ENCODE measurements at places on chromosomes 11 and 22.

DNA sequence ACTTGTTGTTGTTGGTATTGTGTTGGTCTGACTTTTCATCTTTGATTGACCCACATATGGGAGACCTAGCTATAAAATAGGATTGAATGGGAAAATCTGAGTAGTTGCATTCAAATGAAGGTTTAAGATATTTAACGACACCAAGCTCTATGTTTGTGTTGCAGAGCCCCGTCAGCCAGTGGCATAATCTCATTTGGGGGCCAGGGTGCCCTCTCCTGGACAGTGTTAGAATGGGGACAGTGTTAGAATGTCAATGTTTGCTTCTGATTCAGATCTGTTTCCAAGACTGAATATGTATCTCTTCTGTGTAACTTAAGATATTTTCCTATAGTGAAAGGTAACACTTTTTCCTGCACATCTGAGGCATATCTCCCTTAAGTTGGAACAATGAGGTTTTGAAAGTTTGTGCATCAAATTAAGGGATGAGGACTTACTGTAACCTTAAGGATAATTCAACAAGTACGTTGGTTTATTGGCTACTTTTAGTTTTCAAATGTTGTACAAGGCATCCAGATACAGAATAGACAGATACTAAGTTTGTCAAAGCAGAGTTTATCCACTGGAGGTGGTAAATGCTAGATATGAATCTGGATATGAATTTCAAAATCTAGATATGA lies 5.3 kb upstream of the OR52M1 start:
- peak; percentile 33 for DNase-seq

- DNase-seq, result no peak
Observed at GRCh38 chr11:16831316-16832192, 93.1 kb downstream of the C11orf58 start.

DNA sequence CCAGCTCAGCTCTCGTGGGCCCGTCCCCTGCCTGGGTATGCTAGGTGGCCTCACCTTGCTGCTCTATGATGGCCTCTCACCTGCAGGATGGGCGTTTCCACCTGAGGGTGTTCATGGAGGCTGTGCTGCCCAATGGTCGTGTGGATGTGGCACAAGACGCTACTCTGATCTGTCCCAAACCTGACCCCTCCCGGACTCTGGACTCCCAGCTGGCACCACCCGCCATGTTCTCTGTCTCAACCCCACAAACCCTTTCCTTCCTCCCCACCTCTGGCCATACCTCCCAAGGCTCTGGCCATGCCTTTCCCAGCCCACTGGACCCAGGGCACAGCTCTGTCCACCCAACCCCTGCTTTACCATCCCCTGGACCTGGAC lies 2.1 kb downstream of the ZP1 start:
- no peak for DNase-seq

- no peak for DNase-seq
Observed at GRCh38 chr22:40583053-40583741, 53.3 kb downstream of the MRTFA start.

- no peak for DNase-seq
Observed at GRCh38 chr11:122724520-122724919, 69.0 kb downstream of the UBASH3B start.

DNA sequence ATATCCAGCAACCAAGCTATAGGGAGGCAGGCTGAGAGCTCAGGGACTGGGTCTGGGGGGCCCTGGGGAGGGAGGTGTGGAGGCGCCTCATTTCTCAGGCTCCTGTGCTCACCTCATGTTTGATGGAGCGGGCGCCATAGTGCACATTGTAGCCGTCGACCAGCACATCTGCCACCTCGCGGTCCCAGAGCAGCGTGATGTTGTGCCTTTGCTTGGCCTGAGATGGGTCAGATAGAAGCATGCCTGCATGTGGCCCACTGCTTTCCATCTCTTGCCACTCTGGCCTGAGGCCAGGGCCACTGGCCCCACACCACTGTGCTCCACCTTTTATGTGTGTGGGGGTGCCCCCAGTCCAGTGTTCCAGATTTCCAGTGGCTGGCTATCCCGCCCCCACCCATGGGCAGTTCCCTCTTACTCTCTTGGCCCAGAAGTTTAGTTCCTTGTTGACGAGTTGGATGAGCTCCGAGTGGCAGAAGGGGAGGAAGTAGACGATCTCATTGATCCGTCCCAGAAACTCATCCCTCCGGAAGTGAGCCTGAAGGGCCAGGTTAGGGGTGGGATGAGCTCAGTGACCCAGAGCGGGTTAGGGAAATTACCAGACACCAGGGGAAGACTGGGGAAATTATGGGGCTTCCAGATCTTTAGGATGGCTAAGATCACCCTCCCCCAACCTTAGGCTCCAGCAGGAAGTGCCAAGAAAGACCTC lies 50.1 kb upstream of the PHOX2A start:
- DNase-seq, result no peak

- DNase-seq, result no peak
Observed at GRCh38 chr22:27087051-27087450, 429.7 kb downstream of the MIAT start.

DNA sequence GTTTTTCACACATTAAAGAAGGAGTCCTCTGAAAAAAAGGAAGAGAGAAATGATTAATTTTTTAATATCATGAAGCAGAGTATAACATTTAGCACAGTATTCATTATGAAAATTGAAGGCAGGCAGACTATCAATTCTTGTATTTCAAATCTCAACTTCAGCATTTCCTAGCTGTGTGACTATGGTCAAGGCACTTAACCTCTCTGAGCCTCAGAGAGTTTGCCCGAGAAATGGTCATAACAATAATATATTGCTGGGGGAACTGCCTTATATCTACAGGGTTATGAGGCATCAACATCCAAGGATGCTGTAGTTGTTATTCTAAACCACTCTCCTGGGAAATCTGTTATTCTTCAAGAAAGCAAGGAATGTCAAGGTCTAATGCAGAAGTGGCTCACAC lies 1.1 kb downstream of the MS4A18 start:
- no peak for DNase-seq

DNA sequence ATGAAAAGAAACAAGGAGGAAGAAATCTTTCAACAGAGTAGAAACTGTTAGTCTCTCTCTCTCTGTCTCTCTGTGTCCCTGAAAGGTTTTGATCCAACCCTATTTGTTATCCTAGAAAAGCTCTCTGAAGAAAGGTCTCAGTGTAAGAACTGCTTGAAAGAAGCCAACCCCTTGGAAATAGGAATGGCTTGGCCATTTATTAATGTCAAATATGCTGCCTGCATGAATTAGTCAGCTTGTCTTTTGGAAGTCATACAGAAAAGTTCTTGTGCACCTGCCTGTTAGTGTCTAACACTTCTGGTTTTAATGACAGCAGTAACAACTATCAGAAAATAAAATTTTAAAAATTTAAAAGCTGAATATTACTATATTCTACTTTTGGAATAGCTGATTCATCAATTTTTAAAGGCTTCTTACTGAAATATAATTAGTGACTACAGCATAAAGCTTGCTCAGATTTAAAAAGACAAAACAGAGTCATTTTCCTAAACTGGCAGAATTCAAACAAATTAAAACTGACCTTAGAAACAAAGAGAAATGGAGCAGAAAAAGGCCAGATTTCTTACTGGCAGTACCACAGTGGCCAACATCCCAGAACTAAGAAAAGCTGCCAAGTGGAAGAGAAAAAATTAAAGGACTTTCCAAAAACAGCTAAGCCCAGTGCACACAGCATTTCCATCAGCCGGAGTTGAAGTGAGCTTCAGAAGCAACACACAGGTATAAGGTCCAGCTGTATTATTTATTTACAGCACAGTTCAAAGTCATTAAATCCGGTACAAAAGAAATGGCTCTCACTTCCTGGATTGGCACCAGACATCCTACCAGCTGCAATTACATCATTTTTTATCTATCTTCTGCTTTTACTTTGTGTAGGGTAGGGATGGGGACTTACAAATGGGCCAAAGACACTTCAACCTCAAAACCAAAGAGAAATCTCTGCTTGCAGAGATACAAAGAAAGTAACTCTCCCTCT lies 76.3 kb downstream of the PRCP start:
- DNase-seq, result no peak

DNA sequence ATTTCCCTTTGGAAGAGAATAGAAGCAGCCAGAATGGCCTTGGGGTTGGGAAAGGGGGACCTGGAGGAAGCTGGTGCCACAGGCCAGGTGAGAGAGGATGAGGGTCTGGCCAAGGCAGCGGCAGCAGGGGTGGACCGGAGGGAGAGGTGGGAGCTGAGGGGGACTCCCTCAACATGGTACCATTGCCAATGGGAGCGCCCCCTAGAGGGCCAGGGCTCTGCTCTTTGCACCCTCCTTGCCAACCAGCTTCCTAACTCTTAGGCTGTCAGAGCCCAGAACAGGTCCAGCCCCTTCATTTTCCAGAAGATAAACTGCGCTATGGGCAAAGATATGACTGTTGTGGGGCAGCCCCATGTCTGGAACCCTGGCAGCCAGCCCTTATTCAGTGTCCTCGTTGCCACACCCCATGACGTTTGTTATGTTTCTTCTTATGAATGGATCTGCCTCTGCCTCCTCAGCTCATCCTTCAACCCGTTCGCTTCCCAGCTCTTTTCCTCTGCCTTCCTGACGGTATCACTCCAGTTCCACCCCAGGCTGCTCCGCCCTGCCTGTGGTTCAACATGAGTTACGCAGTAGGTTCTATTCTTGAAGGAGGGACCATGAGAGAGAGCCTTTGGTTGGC lies 185.2 kb downstream of the GRIK4 start:
- DNase-seq, result no peak

DNA sequence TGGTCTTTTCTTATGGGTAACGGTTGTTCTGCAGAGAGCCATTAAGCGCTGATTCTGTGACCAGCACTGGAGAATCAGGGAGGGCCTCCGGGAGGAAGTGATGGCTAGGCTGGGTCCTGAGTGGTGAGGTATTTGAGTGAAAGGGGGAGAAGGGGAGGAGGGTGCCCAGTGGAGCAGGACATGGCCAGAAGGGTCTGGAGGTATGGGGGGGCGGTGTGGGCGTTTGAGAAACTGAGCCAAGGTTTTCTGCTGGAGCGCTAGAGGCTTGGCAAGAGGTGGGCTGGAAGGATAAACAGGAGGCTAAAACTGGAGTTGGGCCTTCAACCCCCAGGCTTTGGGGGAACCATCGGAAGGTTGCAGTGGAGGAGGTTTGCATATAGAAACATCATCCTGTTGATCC lies 72.5 kb downstream of the FBLN1 start:
- no peak for DNase-seq

GRCh38 chr11:112771851-112772250 lies 189.4 kb upstream of the NCAM1 start:
- DNase-seq, result no peak

GRCh38 chr11:35404388-35404775 lies 15.0 kb downstream of the SLC1A2 start:
- no peak for DNase-seq

DNA sequence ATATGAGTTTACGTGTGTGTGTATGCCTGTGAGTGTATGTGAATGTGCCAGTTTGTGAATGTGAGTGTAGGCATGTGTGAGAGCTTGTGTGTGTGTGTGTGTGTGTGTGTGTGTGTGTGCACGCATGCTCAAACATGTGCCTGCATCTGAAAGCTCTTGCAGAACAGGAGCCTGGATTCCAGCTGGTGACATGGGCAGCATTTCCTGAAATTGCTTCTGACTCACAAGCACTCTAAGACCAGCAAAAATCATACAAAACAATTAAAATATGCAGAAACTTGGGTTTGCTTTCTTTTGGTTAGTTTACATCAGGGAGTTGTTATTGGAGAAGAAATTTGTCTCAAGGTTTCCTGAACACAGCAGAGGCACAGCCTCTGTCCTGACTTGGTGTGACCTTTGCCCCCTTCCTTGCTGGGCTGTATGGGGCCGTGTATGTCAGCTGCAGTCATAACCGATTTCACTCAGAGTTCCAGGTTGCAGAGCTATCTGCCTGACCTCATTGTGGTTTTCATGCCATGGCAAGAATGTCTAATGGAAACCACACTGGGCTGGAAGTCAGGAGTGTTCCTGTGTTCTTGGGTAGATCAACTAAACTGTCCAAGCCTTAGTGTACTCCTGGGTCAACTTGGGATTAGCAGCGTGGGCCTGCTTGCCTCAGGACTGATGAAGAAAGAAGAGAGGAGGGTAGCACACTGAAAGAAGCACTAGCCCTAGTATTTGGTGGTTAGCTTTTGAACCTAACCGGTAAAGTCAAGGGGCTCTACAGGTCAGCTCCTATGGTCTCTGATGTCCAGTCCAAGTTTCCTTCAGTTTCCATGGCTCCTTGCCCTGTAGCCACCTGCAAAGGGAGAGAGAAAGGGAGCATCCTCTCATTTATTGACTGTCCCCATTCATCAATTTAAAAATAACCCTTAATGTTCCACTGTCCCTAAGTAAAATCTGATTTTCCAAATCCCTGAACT lies 143.7 kb downstream of the SNX19 start:
- no peak for DNase-seq

GRCh38 chr11:44125598-44125997 lies 30.1 kb downstream of the EXT2 start:
- no peak for DNase-seq

- DNase-seq, result no peak
Observed at GRCh38 chr11:118660681-118661424, 18.6 kb downstream of the TREH start.

DNA sequence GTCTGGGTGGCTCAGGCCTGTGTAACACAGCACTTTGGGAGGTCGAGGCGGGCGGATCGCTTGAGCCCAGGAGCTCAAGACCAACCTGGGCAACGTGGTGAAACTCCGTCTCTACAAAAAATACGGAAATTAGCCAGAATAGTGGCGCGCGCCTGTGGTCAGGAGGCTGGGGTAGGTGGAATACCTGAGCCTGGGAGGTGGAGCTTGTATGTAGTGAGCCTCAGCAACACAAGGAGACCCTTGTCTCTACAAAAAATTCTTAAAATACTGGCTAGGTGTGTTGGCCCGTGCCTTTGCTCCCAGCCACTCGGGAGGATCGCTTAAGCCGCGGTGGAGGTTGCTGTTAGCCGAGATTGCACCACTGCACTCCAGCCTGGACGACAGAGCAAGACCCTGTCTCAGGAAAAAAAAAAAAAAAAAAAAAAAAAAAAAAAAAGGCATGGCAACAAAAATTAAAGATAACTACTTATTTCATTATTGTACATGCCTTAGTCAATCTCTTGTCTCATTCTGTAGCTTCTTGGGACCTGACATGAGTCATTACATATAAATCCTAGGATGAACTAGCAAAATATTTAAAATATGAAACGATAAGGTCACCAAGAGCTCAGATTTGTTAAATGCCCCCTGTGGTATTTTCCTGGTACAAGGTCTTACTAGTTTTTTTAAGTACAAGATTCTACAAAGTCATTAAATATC lies 1.1 kb downstream of the TAF1D start:
- DNase-seq, result peak; percentile 16

- DNase-seq, result no peak
Observed at GRCh38 chr11:8032576-8033304, 45.6 kb downstream of the EIF3F start.

DNA sequence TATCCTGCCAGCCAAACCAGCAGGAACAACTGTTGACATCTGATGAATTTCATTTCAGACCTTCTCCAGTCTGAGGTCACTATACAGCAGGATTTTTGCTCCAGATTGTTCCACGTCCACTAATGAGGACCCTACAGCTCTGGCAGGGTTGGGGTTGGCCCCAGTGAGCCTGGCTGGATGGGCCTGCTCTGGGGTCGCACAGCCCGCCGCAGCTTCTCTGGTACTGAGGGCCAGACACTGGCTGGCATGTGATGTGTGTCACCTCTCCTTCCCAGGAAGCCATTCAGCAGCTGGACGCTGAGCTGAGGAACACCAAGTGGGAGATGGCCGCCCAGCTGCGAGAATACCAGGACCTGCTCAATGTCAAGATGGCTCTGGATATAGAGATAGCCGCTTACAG lies 5.4 kb downstream of the NEFH start:
- no peak for DNase-seq

All from stimulated activated CD4-positive, alpha-beta T cell treated with anti-CD3 and anti-CD28 coated beads, Interleukin-15, amount 100 ng/mL, for 48 hours (primary cell).